ENCODE measurements at places on chromosomes 1 and 21.

GRCh38 chr1:108610073-108610472, 50.2 kb downstream of the EEIG2 start:
- no peak for DNase-seq

DNA sequence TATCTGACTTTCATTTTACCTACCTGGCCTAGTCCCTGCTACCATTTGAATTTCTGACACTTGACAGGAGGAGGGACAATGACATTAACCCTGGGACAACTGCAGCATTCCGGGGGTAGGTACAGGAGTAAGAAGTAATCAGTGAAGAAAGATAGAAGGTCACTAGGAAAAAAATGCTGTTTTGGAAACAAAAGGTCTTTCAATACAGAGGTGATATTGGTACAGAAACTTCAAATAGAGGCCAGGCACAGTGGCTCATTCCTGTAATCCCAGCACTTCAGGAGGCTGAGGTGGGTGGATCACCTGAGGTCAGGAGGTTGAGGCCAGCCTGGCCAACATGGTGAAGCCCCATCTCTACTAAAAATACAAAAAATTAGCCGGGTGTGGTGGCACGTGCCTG, 68.4 kb downstream of the SELENOF start:
- no peak for DNase-seq

GRCh38 chr1:20233394-20233793, 47.1 kb upstream of the PLA2G2C start:
- no peak for DNase-seq

GRCh38 chr1:233885196-233885920, 19.1 kb upstream of the SLC35F3 start:
- DNase-seq = no peak

GRCh38 chr1:79040424-79041082, 34.0 kb upstream of the ADGRL4 start:
- DNase-seq = no peak

- DNase-seq = no peak
Observed at GRCh38 chr1:169595764-169596711, 9.8 kb upstream of the F5 start.

GRCh38 chr1:14372526-14372925, 226.0 kb upstream of the KAZN start:
- no peak for DNase-seq

- DNase-seq = no peak
Observed at GRCh38 chr1:39980555-39981313, 25.8 kb downstream of the MFSD2A start.

DNA sequence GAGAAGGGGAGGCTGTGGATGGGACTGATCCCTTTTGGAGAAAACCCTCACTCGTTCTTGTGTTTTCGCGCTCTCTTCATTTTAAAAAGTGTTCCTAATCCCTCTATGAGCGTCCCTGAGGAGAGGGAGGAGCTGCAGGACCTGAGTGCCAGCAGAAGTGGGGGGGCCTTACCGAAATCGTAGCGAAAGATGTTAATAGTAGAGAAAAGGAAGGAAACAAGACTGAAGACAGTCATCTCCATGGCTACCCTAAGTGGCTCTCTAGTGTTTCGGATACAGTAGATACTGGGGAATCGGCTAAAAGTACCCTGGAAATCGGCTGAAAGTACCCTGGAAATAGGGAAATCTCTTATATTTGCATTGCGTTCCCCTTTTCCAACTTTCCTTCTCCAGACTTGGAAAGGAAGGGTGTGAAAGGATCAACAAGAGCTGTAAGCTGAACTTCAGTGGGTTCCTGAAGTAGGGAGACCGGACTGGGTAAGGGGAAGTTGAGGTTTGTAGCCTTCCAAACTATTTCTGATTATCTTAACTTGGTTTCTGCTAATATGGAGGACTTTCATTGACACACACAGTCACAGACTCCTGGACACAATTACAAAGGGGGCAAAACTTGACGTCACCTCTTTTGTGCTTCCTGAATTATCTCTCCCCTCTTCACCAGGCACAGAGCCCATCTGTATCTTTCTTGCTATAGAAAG, 486 bp upstream of the DSTYK start:
- no peak for DNase-seq

DNA sequence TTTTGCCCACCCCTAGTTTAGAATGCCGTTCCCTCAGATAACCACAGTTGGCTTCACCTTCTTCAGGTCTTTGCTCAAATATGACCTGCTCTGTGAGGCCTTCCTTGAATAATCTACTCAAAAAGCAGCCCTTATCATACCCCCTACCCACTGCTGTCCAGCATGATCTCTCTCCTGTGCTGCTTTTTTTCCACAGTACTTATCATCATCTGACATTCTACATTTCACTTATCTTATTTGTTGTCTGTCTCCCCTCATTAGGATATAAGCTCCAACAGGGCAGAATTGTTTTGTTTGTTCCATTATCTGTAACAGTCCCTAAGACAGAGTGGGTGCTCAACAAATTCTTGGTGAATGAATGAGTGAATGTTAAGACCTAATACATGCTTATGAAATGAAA, 18.1 kb downstream of the USP24 start:
- no peak for DNase-seq

GRCh38 chr21:35102488-35103371, 53.6 kb upstream of the RUNX1 start:
- DNase-seq = no peak

DNA sequence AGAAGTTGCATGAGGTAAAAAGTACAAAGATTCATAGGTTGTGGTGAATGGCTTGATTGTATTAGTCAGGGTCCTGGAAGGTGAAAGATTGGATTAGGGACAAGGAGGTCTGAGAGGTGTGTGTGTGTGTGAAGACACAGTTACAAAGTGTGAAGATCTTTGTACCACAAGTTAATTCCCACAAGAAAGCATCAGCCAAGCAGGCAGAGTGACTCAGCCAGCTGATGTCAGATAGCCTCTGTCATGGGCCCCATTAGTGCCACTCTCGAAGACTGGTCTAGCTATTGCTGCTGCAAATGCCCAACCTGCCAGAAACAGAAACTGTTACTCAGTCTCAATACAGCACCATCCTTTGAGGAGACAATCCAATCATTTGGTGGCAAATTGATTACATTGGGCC, 96.5 kb downstream of the DTL start:
- DNase-seq = no peak

DNA sequence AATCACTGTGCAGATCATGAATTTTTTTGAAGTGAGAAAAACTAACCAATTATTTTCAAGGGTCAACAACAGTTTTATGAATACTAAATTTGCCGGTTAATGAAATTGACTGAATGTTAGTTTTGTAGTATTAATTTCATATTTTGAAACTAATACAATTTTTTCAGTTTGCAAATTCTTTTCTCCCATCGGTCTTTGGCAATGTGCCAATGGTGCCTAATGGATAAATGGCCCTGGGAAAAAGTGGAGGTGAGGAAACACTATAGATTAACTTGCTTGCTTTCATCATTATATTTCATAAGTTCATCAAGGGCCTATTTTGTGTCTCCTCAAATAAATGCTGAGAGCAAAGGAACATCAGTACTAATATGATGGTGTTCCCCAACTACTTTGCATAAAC, 4.1 kb downstream of the C1orf141 start:
- no peak for DNase-seq

GRCh38 chr1:112395256-112395820, 676 bp upstream of the CTTNBP2NL start:
- no peak for DNase-seq

DNA sequence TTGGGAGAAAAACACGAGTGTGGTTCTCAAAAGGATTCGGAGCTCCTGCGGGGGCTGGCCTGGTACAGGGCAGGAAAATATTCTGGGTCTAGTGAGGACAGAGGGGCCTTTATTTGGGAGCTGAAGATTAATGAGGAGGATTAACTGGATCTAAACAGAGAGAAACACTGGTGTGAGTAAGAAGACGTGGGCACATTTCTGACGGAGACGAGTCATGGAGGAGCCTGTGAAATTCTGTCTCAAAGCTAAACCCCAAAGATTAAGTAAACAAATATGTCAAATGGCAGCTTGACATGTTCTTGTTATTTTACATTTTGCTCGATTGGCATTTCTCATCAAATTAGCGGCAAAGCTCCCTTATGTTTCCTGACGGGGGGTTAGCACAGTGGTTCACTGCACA, 12.8 kb downstream of the PROK1 start:
- DNase-seq = no peak

DNA sequence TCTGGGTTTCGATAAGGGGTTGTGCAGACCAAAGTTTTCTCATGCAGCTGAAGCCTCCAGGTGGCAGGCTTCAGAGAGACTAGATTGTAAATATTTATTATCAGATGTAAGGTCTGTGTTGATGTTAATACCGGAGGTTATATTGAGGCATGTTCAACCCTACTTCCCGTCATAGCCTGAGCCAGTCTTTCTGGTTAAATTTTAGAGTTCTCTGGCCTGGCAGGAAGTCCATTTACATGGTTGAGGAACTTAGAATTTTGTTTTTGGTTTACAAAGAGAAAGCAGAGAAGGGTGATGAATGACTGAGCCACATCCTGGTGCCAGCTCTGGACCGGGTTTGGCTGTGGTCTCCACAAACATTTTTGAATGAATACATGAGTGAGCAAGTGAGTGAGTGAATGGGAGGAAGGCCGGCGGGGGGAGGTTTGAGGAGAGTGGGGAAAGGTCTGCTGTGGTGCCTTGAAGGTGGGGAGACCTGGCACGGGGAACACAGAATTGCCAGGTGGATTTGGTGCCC, 218.5 kb downstream of the DISC1 start:
- DNase-seq = no peak

DNA sequence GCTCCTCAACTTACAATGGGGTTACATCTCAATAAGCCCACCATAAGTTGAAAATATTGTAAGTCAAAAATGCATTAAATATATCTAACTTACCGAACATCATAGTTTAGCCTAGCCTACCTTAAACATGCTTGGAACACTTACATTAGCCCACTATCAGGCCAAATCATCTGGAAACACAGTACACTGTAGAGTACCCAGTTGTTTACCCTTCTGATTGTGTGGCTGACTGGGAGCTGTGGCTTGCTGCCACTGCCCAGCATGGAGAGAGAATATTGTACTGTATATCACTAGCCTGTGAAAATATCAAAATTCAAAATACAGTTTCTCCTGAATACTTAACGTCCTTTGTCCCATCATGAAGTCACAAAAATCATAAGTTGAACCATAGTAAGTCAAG, 40.4 kb upstream of the FRRS1 start:
- no peak for DNase-seq

GRCh38 chr1:3012456-3013291, 8.6 kb upstream of the ACTRT2 start:
- DNase-seq = no peak
